ELF-1 (cell line): ENCODE measurements at places on chromosomes 2 and 18.

GRCh38 chr2:54771166-54771885, 47.9 kb downstream of the EML6 start:
- no peak for DNase-seq

DNA sequence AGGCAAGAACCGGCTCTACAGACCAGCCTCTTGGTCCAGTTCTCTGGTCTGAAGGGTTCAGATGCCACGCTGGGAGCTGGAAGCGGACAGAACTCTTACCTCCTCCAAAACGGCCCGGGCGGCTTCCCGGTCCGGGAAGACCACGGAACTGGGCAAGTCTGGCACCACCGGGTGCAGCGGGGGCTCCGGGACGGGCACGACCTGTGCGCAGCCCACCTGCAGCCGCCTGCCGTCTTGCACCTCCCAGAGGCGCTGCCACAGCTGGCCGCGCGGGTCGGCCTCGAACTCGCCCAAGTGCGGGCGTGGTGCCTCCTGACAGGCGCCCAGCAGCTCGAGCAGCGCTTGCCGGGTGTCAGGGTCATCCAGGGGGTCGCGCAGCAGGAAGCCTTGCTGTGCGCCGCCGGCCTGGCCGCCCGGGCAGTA, 773 bp downstream of the CMPK2 start:
- peak; percentile 19 for DNase-seq

DNA sequence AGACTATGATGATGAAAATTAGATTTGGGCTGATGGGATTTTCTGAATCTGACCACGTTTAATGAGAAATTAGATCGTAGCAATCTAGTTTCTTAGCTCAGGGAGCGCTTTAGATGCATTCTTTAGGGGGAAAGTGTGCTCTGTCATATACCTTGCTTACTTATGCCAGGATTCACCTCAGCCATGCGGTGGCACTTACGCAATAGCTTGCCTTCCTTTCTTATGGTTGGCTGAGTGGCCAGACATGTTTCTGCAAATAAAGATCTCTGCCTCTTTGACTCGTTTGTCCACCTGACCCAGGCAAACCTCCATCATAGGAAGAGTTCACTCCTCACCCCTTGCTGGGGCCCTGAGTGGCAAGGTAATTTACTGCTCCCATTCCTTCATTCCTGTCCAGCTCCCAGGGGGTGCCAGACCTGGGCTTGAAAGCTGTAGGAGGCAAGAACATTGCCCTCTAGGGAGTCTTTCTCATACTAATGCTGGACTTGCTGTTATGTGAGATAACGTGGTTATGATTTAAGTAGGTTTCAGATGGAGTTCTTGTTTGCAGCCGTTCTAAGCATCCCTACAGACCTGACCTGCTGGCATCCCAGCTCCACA, 57.1 kb downstream of the FBLN7 start:
- no peak for DNase-seq

- peak; percentile 34 for DNase-seq
These were observed 236.4 kb downstream of the ALPK2 start for GRCh38 chr18:58392324-58393000.

GRCh38 chr2:156999661-157000060, 257.8 kb upstream of the GALNT5 start:
- no peak for DNase-seq

DNA sequence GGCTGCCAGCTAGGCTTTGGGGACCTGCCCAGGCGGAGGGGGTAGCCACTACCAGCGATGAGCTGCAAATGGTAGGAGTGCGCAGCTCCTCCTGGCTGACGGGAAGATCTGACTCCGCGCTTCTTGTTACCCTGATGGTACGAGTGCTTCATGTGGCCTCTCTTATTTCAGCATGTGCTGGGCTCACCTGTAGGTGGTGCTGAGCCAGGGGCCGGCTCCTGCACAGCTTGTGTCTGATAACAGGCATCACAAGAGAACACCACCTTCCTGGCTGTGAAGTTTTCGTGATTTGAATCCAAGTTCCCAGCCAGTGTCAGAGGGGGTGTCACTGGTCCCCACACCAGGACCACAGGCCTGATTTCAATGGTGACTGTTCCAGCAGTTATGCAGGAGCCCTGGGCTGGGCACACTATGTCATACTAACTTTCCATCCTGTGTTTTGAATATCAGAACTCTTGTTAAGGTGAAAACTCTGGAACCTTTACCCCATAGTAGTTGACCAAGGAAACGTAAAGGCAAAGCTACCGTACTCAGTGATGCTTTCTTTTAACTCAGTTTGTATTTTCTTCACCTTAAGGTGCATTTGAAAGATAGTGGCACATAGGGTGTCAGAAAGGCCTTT, 28.0 kb downstream of the APCDD1 start:
- DNase-seq, result no peak

GRCh38 chr18:1296237-1296636, 391.6 kb downstream of the ADCYAP1 start:
- DNase-seq, result no peak

- no peak for DNase-seq
These were observed 12.1 kb downstream of the METTL4 start for GRCh38 chr18:2559249-2559648.

- no peak for DNase-seq
These were observed 1038.6 kb downstream of the SOCS6 start for GRCh38 chr18:71327441-71327840.

- DNase-seq, result no peak
These were observed 377.4 kb upstream of the ACVR2A start for GRCh38 chr2:147467441-147467840.

DNA sequence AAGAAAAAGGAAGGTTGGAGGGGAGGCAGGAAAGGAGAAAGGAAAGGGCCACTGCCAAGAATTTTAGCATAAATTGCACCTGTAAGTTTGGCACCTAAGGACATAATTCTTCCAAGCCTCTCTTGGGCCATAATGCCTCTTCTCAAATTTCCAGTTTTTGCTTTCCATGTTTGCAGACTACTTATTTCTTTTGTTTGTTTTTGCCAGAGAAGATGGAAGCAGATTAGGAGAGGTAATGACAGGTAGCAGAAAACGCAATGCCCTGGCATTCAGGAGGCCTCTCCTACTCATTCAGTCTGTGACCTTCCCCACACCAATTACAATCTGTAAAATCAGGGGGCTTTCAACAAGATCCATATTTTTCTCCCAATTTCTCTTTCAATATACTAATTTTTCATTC, 56.8 kb downstream of the MRPL33 start:
- DNase-seq, result no peak
